ENCODE measurements at places on chromosomes 1 and 21.
A peak's percentile ranks its signal among the peaks of the same experiment; 100 is the strongest.

GRCh38 chr1:7893529-7894180, 40.8 kb upstream of the UTS2 start:
- DNase-seq: no peak

DNA sequence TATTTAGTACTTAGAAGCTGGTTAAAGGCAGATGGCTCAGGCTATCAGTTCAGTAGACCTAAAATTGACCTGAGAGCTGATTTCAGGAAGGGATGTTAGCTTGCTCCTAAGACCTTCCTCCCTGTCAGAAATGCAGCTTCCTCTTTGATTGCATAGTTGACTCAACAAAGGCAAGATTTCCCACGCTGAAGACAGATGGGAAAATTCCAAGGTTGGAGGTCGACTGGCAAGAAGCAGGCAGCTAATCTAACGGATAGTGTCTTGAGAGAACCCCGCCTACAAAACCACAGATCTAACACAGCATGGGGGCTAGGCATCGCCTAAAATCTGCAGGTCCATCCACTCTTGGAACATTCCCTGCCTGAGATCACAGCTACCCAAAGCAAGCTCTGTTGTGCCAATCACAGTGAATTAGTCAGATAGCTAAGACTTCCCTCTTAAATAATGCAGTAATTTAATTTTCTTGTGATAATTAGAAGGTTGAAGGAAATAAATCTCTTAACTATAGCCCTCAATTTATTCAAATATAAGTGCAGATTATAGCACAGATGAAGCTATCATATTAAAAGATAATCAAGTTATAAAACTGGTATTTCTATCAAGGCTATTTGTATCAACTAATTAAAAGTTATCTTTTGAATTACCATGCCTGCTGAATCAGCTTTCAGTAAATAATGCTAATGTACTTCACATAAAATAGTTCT, 357.8 kb upstream of the SGIP1 start:
- DNase-seq: peak; percentile 74

- no peak for DNase-seq
Observed at GRCh38 chr1:89065079-89065868, at the start of gene GBP1. GBP1 (minus strand) TSS chr1:89065208; CDS start chr1:89063234, 1,974 bp downstream.

DNA sequence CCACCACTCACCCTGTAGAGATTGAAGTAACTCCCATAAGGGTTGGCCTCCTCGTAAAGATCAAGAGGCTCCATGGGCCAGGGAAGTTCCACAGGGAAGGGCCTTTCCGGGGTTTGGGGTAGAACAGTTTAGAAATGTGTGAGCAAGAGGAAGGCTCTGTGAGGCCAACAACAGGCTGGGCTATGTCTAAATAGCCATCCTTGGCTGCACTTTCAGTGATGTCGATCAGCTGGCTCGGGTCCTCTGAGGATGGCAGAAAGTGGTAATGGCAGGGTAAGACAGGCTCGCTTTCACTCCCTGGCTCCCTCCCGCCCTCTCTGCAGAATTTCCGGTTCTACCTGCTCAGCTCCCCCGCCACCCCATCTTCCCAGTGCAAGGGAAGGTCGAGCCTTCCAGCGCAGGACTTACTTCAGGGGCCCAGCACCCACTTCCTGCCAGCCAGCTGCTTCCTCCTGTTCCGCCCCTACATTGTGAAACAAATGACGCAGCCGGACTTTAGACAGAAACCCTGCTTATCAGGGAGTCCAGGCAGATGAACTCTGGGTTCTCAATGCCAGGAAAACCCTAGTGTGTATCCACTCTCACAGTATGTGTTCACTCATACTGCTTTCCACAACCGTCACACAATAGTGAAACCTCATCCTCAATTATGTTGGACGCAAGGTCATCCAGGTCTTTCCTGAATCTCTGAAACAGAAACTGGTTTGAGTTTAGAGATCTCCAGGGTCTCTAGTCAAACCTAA, 7.3 kb downstream of the F11R start:
- DNase-seq: peak; percentile 70

GRCh38 chr1:42847111-42847595, 740 bp downstream of the ZNF691 start:
- no peak for DNase-seq

- no peak for DNase-seq
Observed at GRCh38 chr1:223177681-223178080, 34.6 kb upstream of the TLR5 start.
